Activated naive CD4-positive, alpha-beta T cell treated with anti-CD3 and anti-CD28 coated beads, Interleukin-2, amount 50 U/mL, for 16 hours (primary cell): ENCODE measurements at places on chromosomes 5 and 9.

GRCh38 chr5:7261049-7261448 lies 134.9 kb upstream of the ADCY2 start:
- no peak for DNase-seq

GRCh38 chr9:137199411-137200121 lies 975 bp downstream of the TPRN start:
- no peak for DNase-seq

GRCh38 chr9:127783111-127784008 lies 2.5 kb upstream of the CDK9 start:
- DNase-seq = peak; percentile 48

GRCh38 chr9:37587521-37587920 lies 4.9 kb downstream of the TOMM5 start:
- no peak for DNase-seq

DNA sequence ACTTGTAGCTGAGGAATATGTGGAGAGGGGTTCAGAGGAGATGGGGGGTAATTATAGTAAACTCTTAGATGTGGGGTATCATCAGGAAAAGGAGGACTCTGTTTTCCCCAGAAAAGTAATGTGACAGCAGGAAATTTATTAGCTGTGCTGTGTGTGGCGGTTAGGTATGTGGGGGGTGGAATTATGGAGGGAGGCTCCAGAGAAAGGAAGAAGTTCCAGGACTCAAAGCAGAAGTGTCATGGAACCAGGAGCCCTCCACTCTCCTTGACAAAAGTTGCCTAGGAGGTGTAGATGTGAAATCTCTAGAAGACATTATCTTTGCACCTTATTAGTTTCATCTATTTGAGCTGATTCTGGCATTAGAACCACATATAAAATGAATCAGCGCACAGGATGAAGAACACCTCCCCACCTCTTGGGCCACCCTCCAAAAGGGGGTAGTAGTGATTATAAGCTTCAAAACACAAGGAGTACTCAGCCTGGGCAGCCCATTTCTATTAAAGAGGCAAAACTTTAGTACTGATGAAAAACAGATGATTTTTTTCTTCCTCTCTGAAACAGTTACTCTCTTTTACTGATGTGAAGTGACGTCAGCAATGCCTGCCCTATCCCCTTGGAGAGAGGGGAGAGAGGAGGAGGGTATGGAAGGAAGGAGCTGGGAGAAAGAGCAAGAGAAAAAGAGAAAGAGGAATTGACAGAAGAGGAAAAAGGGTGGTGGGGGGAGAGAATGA lies 18.2 kb downstream of the NR2F1 start:
- DNase-seq = no peak

DNA sequence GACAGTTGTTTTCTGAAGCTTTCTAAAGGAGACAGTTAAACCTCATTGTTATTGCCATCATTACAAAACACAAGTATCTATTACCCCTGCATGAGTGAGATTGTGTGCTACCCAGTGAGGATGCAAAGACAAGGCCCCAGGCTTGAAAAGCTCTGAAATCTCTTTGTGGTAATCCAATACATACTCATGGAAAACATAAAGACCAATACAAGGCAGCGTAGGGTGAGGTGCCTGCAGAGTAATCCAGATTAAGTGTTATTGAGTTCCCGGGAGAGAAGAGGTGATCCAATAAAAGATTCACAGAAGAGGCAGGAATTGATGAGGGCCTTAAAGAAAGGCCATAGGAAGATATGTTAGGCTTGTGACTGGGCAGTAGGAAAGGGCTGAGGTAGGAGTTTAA lies 150.1 kb downstream of the MEF2C start:
- no peak for DNase-seq

GRCh38 chr9:132214027-132214622 lies 52.3 kb downstream of the NTNG2 start:
- DNase-seq = no peak

- DNase-seq = no peak
Observed at GRCh38 chr5:172870291-172870714, 36.3 kb downstream of the ERGIC1 start.

GRCh38 chr5:73630765-73631164 lies 4.8 kb downstream of the ARHGEF28 start:
- no peak for DNase-seq

GRCh38 chr9:86097510-86098224 lies 1.7 kb downstream of the GOLM1 start:
- DNase-seq = no peak

DNA sequence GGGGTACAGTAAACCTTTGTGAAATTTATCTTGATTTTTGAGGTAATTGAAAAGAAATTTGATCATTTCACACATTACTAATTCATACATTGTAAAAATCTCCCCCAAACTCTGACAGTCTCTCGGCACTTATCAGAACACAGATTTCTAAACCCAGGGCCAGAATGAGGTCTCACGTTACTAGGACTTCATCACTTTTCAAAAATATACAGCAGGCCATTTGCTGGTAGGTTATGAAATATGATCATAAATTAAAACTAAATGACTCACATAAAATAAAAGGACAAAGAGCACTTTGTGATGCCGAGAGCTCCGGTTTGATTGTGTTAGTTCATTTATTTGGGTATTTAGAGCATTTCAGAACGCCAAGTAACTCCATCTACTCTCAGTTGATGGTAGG lies 17.0 kb downstream of the MSX2 start:
- DNase-seq = no peak

DNA sequence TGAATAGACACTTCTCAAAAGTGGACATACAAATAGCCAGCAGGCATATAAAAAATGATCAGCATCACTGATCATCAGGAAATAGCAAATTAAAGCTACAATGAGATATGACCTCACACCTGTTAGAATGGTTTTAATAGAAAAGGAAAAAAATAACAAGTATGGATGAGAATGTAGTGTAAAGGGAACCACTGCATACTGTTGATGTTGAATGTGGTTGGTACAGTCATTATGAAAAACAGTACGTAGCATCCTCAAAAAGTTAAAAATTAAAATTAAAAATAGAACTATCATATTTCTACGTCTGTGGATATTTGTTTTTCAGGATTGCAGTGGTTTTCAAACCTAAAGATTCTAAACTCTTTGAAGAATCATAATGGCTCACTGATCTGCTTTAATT lies 215.1 kb upstream of the NREP start:
- no peak for DNase-seq

DNA sequence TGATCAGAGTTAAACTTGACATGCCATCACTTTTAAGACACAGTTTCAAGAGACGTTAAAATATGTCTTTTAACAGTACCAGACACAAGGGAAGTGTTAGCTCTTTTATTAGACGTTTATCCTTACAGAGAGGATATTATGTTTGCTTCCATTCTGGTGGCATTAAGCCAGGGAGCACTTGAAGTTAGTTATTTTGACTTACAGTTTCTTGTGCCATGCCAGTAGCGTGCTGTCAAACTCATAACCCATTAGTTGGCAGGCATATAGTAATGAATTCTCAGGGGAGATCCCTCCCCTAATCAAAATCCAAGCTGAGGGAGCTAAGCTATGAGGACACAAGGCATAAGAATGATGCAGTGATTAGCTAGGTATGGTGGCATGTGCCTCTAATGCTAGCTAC lies 66.5 kb downstream of the RPS6 start:
- DNase-seq = no peak

DNA sequence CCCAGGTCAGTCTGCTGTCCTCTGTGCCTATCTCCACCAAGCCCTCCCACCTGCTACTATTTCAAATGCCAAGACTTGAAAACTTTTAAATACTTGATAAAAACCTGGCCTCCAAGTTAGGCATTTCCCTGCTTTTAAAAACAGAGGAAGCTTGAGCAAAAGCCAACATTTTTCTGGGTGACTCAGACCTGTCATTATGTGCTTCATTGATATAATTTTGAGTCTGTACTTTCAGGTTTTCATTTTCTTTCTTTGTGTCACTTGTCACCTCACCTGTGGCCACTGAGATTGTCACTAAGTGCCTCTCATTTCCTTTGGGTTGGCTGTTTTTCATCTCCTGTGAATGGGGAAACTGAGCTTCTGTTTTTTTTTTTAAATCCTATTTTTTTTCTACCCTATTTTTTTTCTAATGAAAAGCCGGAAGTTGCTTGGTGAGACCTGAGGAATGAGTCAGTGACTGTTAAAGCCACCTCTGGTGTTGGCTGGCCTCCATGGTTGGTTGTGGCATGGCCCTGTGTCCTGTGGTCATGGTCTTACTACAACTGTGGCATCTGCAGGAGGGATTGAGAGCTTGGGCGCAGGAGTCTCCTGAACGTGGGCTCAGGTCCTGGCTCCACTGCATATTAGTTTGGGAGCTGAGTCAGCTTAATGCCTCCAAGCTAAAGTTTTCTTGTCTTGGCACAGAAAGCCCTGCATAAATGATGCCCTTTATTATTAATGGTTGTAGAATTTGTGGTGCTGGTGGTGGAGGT lies 56.7 kb downstream of the ARHGAP26 start:
- no peak for DNase-seq

- DNase-seq = no peak
Observed at GRCh38 chr5:176391999-176392398, 3.4 kb downstream of the HIGD2A start.

DNA sequence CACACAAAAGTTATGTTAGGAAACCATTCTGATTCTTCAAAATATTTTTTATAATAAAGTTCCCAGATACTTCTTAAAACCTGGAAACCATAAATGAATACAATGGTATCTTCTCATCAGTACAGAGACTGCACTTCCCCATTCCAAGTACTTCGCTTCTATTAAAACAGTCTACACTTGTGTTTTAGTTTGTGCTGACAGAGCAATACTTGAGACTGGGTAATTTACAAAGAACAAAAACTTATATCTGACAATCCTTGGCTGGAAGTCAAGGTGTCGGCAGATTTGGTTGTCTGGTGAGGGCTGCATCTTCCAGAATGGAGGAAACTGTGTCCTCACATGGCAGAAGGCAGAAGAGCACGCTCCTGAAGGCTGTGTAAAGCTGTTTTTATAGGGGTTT lies 70.1 kb downstream of the RFX3 start:
- DNase-seq = no peak

GRCh38 chr5:142339781-142340180 lies 15.0 kb upstream of the SPRY4 start:
- no peak for DNase-seq

DNA sequence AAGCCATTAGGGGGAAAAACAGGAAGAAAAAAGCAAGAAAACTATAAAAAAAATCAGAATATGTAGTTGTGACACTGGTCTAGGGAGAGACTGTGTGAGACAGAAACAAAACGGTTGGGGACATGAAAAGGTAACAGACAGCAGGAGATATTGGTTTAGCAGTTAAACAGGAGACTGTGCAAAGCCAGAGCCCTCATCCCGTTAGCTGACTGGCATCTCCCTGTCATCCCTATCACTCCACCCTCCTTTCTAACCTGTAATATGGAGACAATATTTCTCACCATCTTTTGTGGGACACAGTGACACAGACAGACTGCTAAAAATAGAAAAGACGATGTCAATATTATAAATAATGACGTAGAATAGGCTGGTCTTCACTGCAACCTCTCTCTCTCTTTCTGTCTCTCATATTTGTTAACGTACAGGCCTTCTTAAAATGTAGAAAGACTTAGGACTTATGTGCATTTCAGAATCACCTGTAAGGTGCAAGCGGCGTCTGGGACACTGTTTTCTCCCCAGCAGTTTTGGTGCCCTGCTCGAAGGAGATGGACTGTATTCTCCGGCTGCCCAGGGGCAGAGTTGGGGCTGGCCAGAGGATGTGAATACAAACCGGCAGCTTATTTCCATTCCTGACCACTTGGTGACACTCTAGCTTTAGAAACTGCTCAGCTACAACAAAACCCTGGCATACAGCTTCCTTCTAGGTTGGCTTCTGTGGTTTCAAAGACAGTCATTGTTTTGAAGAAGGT lies 190.6 kb downstream of the MAT2B start:
- no peak for DNase-seq

- no peak for DNase-seq
Observed at GRCh38 chr5:154701181-154701580, 54.0 kb upstream of the LARP1 start.

- DNase-seq = peak; percentile 14
Observed at GRCh38 chr5:55232271-55232984, 980 bp downstream of the CCNO start.
